Breast epithelium (tissue), 4 donors: ENCODE measurements at places on chromosomes 2 and 18. TPM values are rescaled to one million over a fixed set of nuclear protein-coding genes. Genes with fewer than 3 reads are reported as not detected.
A peak's percentile ranks its signal among the peaks of the same experiment; 100 is the strongest.

CD226 gene
- total RNA-seq, result 4.9 TPM

LRRC30 gene
- not detected for total RNA-seq

PPP1R1C gene
- 4.2 TPM for total RNA-seq

CREG2 gene
- total RNA-seq, result not detected

MATN3 gene
- total RNA-seq, result 1.3 TPM

PTPN4 gene
- 38.7 TPM for total RNA-seq

SMAD7 gene
- total RNA-seq, result 21.2 TPM

SERPINB12 gene
- total RNA-seq, result not detected

SCN3A gene
- 0.64 TPM for total RNA-seq

SLC5A7 gene
- total RNA-seq, result not detected

- no peak for DNase-seq
- H3K36me3 ChIP-seq, result no peaks in the 10 kb centered on the region
- no peak overlapping the region for H3K4me3 ChIP-seq
- no peak overlapping the region for H3K27ac ChIP-seq
Observed at GRCh38 chr2:1802469-1803216, 58.3 kb upstream of the PXDN start.

DNA sequence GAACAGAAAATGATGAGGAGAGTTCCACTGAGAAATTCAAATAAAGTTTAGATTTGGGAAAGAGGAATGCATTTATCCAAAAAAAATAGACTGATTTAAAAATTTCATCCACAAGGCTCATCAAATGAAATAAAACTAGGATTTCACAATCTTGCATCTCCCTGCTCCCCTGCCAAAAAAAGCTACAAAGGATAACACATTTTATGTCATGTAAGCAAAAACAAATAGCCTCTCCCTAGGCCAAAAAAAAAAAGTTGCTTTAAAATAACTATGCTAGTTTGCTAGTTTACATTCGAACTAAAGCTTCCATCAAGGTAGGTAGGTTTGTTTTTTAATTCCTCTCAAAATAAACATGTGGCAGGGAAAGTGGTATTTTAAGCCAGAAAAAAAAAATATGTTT, 465.5 kb upstream of the ID2 start:
- H3K27me3 ChIP-seq, result no peaks in the 10 kb centered on the region
- no peak overlapping the region for H3K27ac ChIP-seq
- H3K4me3 ChIP-seq, result no peak overlapping the region
- no peak for DNase-seq

DNA sequence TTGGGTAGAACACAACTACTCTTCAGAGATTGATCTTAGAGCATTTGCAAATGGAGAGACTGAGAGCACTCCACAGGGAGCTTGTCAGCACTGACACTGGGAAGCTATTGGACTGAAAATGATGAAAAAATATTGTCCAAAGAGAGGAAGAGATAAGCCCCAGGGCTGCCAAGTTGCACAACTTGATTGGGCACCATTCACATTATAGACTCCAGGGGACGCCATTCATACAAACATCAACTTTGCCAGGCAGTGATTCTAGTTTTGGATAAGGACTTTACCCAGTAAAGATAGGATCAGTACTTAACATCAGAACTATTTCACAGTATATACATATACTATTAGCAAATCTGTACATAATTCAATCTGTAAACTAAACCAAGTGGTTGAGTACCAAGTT, 79.6 kb upstream of the MYCN start:
- DNase-seq, result no peak
- H3K27me3 ChIP-seq, result no peaks in the 10 kb centered on the region
- no peaks in the 10 kb centered on the region for H3K4me1 ChIP-seq
- no peaks in the 10 kb centered on the region for H3K36me3 ChIP-seq

- H3K4me1 ChIP-seq, result no peaks in the 10 kb centered on the region
- H3K36me3 ChIP-seq, result no peaks in the 10 kb centered on the region
- H3K27me3 ChIP-seq, result no peaks in the 10 kb centered on the region
- H3K27ac ChIP-seq, result no peak overlapping the region
Observed at GRCh38 chr2:82740527-82740926, 1718.6 kb downstream of the SUCLG1 start.

GRCh38 chr2:71637736-71638135, 184.4 kb downstream of the DYSF start:
- DNase-seq, result no peak
- no peak overlapping the region for H3K4me3 ChIP-seq
- no peaks in the 10 kb centered on the region for H3K4me1 ChIP-seq
- no peaks in the 10 kb centered on the region for H3K27me3 ChIP-seq
- H3K36me3 ChIP-seq, result no peaks in the 10 kb centered on the region

DNA sequence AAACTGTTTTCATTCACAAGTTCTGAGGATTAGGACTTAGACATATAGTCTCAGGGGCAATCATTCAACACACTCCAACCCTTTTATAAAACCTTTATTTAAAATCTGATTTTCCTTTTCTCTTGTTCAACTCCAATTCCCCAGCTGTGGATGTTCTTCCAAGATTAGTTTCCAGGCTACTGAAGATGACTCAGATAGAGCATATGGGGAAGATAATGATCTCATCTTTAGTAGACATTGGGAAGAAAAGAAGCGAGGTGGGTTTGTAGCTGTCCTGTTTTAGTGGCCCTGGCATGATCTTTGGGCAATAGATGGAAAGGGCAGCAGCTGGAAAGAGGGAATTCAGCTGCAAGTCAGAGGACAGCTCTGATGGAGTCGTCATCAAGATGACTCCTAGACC, 247.7 kb upstream of the CCDC68 start:
- no peak for DNase-seq
- H3K27me3 ChIP-seq, result no peaks in the 10 kb centered on the region
- H3K27ac ChIP-seq, result no peak overlapping the region
- no peaks in the 10 kb centered on the region for H3K36me3 ChIP-seq

- peak; percentile 53 for DNase-seq
- no peak overlapping the region for H3K27ac ChIP-seq
- H3K36me3 ChIP-seq, result no peaks in the 10 kb centered on the region
- H3K4me3 ChIP-seq, result no peak overlapping the region
- H3K4me1 ChIP-seq, result no peaks in the 10 kb centered on the region
Observed at GRCh38 chr2:147382322-147382948, 462.4 kb upstream of the ACVR2A start.

- no peaks in the 10 kb centered on the region for H3K27me3 ChIP-seq
- H3K4me3 ChIP-seq, result peak overlapping the region; percentile 70
- no peaks in the 10 kb centered on the region for H3K36me3 ChIP-seq
- peak; percentile 64 for DNase-seq
Observed at GRCh38 chr2:164840930-164841718, 499 bp downstream of the COBLL1 start.

DNA sequence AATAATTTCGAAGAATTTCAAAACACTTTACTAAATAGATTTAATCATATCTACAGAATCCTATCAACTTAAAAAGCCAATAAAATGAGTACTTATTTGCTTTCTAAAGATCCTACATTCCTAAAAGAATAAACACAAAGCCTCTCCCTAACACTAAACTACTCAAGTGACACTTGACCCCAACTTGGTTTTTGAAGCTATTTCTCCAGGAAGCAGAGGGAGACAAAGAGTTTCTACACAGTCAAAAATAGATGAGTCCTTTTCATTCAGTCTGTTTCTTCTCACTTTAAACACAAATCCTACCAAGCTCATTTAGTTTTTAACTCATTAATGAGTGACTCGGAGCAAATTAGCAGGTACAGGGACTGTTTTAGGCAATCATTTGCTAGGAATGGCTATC, 2.1 kb downstream of the ATL2 start:
- no peaks in the 10 kb centered on the region for H3K27me3 ChIP-seq
- H3K4me3 ChIP-seq, result peak overlapping the region; percentile 66
- peak overlapping the region; percentile 99 for H3K27ac ChIP-seq
- no peak for DNase-seq

- no peaks in the 10 kb centered on the region for H3K36me3 ChIP-seq
- H3K4me1 ChIP-seq, result no peaks in the 10 kb centered on the region
- no peak overlapping the region for H3K4me3 ChIP-seq
- DNase-seq, result no peak
Observed at GRCh38 chr2:230765611-230766300, 53.1 kb downstream of the CAB39 start.

DNA sequence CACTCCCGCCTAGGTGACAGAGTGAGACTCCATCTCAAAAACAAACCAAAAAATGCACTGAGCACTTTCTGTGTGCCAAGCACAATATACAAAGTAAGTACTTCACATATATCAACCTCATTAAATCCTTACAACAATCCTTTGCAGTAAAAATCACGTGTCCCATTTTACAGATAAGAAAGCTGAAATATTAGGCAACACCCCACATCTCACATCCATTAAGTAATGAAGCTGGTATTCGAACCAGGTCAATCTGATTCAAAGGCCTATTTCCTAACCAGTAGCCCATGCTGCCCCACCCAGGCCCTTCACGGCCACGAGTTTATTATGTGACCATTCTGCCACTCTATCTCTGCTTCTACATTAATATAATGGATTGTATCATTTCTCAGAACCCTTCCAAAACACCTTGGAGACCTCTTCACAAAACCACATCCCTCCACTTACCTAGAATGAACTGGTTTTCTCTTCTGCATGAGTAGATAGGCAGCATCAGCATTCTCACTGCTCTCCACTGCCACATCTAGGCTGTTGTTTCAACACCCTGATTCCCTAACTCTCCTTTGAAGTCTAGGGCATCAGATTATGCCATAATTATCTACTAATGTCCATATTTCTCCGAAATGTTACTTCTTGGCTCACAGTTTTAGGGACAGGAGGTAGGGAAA, 3.1 kb upstream of the EXOC6B start:
- no peak overlapping the region for H3K4me3 ChIP-seq
- H3K4me1 ChIP-seq, result peaks cover 7% of the 10 kb centered on the region
- H3K27ac ChIP-seq, result no peak overlapping the region
- no peaks in the 10 kb centered on the region for H3K36me3 ChIP-seq
- H3K27me3 ChIP-seq, result no peaks in the 10 kb centered on the region
- no peak for DNase-seq

DNA sequence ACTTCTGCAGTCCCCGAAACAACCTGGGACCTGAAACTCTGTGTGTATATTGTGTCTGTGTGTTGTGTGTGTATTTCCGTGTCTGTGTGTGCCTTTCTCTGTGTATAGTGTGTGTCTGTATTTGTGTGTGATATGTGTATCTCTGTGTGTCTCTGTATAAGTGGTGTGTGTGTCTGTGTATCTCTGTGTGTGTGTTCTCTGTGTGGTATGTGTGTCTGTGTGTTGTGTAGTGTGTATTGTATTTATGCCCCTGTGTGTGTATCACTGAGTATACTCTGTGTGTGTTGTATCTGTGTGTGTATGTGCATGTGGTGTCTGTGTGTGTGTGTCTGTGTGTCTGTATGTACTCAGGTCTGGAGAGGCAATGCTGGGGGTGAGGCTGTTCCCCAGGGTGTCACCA, 11.6 kb downstream of the CASP8 start:
- H3K27ac ChIP-seq, result no peak overlapping the region
- peaks cover 3% of the 10 kb centered on the region for H3K36me3 ChIP-seq
- no peaks in the 10 kb centered on the region for H3K4me1 ChIP-seq
- no peaks in the 10 kb centered on the region for H3K27me3 ChIP-seq
- DNase-seq, result no peak
- no peak overlapping the region for H3K4me3 ChIP-seq

- H3K27ac ChIP-seq, result no peak overlapping the region
- no peaks in the 10 kb centered on the region for H3K27me3 ChIP-seq
- no peaks in the 10 kb centered on the region for H3K4me1 ChIP-seq
- H3K4me3 ChIP-seq, result no peak overlapping the region
- DNase-seq, result no peak
Observed at GRCh38 chr18:31884020-31884419, 58.9 kb downstream of the TRAPPC8 start.

- H3K4me3 ChIP-seq, result no peak overlapping the region
- no peak for DNase-seq
- H3K4me1 ChIP-seq, result no peaks in the 10 kb centered on the region
- no peaks in the 10 kb centered on the region for H3K27me3 ChIP-seq
Observed at GRCh38 chr2:70161069-70161534, 29.7 kb downstream of the C2orf42 start.

DNA sequence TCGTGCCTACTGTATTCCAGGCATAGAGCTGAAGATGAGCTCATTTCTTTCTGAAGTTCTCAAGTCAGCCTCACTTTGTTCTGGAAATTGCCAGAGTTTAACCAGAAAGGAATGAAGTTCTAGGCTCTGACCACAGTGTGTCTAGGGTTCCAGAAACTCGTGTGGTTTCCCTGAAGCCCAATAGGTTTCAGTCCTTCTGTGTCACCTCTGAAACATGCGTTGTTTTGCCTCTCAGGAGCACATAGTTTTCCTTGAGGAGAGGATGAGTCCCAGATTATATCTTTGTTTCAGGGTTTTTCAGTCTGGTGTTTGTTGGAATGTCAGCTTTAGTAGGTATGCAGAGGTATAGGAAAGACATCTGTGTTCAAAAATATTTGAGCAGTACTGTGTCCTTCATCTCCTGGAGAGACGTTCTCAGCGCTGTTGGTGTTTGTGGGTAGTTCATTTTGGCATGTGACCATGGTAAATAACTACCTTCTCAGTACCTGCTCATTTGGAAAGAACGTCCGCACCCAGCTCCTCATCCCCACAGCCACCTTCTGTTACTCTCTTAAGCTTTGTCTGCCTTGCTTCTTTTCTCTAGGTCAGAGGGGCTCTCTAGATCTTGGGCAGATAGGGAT, 56.6 kb downstream of the RALBP1 start:
- DNase-seq, result no peak
- H3K4me3 ChIP-seq, result no peak overlapping the region
- H3K27me3 ChIP-seq, result no peaks in the 10 kb centered on the region
- peaks cover 13% of the 10 kb centered on the region for H3K36me3 ChIP-seq

GRCh38 chr2:182187130-182187529, 201.5 kb downstream of the PPP1R1C start:
- H3K4me3 ChIP-seq, result no peak overlapping the region
- H3K4me1 ChIP-seq, result no peaks in the 10 kb centered on the region
- no peak for DNase-seq
- no peaks in the 10 kb centered on the region for H3K27me3 ChIP-seq
- H3K36me3 ChIP-seq, result no peaks in the 10 kb centered on the region
